ENCODE measurements at places on chromosomes 7 and 10.

GRCh38 chr10:122592161-122592560 is 31.6 kb downstream of the DMBT1 start:
- DNase-seq = no peak

GRCh38 chr7:139860090-139860775 is 31.2 kb downstream of the TBXAS1 start:
- no peak for DNase-seq

- no peak for DNase-seq
Observed at GRCh38 chr7:120799147-120799546, 58.8 kb downstream of the TSPAN12 start.

DNA sequence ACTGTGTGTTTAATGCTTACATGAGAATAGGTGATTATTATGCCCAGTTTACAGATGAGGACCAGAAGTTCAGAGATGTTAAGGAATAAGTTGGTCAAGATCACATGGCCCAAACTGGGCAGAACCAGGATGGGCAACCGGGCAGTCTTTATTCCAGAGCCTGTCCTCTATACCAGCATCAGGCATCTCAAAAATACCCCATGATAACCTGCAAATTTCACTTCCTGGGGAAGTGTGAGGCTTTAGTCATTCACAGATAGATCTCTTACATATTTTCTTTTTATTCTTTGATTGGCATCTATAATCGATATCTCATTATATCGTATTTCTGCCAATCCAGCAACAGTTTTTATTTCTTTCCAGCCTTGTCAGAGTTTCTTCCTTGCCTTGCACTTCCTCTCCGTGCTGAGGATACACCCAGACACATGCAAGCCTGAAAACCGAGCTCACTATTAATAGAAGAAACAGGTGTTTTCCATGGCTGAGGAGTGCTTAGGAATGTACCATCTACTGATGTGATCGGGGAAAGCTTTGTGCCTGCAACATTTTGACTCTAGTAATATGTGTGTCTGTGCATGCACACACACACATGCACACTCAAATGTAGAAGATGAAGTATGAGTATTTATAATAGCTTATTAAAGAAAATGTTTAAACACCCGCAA is 82.4 kb downstream of the CREM start:
- DNase-seq = no peak

DNA sequence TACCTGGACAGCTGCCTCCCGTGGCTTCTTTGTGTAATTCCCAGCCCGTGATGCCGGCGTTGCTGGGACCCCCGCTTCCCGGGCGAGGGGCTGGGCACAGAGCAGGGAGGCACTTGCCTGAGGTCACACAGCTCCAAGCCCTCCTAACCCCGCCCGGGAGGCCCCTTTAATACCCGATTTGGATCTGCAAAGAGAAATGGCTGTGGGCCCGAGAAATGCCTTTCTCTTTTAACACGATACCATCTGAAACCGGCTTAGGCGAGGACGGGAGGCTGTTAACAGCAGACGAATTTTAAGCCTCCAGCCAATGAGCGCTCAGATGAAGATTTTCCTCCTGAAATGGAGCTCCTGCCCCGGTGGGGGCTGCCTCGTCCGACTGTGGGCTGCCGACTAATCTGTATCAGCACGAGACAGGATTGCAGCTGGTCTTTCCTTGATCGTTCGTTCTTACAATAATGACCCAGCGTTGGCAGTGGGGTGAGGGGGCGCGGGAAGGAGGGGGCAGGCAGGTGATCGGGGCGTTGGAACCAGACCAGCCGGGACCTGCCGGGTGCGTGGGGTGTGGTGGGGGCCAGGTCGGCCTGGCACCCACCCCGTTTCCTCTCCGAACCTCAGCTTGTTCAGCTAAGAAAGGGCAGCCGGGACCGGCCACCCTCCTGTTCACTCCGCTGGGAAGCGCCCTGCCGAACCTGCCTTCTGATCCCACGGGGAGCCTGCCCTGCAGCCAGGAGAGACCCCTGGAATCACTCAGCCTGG is 36.2 kb upstream of the FOXL3 start:
- DNase-seq = no peak

GRCh38 chr10:61063901-61064300 is 119.9 kb upstream of the RHOBTB1 start:
- no peak for DNase-seq

DNA sequence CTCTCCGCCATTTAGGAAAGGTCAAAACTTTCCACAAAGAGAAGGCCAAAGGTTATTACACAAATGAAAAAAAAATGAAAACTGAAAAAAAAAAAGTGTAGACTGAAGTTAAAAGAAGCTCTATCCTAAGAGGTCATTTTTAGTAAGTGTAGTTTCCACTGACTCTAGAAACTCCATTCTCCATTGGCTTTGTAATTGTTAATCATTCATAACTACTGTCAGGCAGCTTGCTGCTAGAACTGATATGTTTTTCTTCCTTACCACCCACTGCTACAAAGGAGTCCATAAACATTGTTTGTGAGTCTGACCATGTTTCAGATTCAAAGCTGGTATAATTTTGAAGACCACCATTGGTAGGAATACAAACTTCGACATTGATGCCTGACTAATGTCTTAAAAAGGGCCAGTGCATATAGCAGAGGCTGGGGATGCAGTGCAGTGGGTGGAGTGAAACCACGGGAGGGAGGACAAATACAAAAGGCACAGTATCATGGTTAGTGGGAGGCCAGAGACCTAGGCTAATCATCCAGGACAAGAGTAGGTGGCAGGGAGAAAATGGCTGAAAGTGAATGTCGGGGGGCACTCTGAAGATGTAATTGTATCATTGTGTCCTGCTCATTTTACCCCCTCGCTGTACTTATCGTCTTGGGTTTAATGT is 16.9 kb upstream of the DYNC1I1 start:
- no peak for DNase-seq

DNA sequence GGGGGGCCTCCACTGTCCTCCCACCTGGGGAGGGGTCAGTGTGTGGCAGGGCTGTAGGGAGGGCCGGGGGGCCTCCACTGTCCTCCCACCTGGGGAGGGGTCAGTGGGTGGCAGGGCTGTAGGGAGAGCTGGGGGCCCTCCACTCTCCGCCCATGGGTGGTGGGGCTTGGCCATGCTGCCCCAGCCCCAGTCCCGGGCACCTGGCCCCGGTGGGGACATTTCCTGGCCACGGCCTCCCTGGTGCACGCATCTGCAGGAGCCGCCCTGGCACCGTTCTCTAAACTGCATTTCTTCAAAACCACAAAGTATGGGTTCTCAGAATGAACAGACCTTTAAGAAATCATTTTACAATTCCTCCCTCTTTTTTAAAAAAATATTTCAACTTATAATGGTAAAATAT is 89.3 kb upstream of the PDGFA start:
- DNase-seq = no peak

GRCh38 chr7:40680657-40681056 is 545.9 kb downstream of the SUGCT start:
- DNase-seq = peak; percentile 40

GRCh38 chr10:31020209-31020608 is 11.5 kb downstream of the ZNF438 start:
- DNase-seq = no peak

- DNase-seq = no peak
Observed at GRCh38 chr10:44390585-44391072, 5.7 kb upstream of the CXCL12 start.

- no peak for DNase-seq
Observed at GRCh38 chr7:158111906-158112570, 475.6 kb downstream of the PTPRN2 start.

GRCh38 chr7:2803342-2803692 is 40.8 kb downstream of the GNA12 start:
- DNase-seq = no peak

- DNase-seq = no peak
Observed at GRCh38 chr7:18020138-18020715, 7.4 kb downstream of the PRPS1L1 start.

GRCh38 chr7:38448054-38448453 is 174.6 kb upstream of the TARP start:
- no peak for DNase-seq

GRCh38 chr7:65812281-65812680 is 60.6 kb upstream of the VKORC1L1 start:
- DNase-seq = no peak

GRCh38 chr7:128323459-128324367 is 20.0 kb downstream of the RBM28 start:
- no peak for DNase-seq

DNA sequence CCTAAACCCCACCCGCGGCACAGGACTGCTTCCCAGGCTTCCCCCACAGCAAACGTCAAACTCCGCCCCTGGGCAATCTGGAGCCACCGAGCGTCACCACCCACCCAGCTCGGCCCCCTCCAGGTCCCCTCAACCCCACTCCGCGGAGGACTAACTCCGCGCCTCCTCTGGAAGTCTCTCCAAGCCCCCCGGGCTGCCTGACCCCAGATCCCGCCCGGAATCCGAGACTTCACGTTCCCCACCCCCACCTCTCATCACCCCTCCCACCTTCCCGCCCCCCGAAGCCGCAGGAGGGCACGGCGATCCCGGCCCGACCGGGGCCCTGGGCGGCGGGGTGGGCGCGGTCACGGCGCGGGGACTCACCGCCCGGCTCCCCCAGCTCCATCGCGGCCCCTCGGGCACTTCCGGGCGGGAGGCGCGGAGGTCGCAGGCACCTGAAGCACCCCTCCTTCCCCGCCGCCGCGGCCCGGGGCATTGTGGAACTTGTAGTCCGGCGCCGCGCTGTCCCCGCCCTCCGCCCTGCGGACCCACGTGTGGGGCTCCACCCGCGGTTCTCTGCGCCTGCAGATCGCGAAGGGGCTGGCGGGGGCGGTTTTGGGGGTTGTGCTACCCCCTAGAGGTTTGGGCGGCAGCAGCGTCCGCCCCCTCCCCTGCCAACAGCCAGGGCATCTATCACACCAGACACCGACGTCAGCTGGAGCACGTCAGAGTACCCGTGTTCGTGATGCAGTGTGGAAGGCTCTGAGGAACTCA is at the start of gene TMUB1:
Gene TMUB1, minus strand, starts transcription at position 423 of the 753 bp plus-strand sequence. CDS start 930 bp downstream, outside the sequence.
- DNase-seq = peak; percentile 79

DNA sequence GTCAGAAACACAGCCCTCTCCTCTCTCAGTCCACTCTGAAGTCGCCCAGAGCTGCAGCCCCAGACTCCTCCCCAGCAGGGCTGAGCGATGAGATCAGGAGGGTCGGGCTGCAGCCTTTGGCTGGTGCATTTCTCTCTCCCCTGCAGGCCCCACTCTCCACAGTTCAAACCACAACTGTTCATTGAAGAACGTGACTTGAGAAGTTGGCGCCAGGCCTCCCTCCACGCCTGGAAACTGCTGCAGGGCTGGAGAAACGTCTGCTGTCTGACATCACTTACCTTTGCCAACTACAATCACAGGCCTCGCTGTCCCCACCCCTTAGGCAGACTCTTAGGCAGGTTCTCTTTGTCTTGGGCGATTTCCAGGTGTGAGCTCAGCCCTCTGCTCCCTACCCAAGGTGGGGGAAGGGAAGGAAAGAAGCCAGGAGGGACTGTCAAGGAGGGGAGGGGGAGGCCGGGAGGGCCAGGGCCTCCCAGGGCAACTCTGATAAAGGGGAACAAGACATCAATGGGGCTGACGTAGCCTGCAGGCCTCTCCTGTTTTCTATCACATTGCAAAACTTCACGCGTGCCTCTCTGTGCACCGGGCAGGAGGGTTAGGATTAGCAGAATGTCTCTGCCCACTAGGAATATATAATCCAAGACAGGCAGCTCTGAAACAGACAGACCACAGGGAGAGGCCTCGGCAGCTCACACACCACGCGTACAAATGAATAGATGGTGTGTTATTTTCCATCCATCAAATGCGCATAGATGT is 32.7 kb downstream of the CALML5 start:
- no peak for DNase-seq

- DNase-seq = no peak
Observed at GRCh38 chr7:98500764-98501163, 99.9 kb upstream of the BAIAP2L1 start.

- DNase-seq = no peak
Observed at GRCh38 chr7:24718431-24718831, 38.8 kb downstream of the GSDME start.

GRCh38 chr7:70259502-70259901 is 661.2 kb downstream of the AUTS2 start:
- DNase-seq = no peak

DNA sequence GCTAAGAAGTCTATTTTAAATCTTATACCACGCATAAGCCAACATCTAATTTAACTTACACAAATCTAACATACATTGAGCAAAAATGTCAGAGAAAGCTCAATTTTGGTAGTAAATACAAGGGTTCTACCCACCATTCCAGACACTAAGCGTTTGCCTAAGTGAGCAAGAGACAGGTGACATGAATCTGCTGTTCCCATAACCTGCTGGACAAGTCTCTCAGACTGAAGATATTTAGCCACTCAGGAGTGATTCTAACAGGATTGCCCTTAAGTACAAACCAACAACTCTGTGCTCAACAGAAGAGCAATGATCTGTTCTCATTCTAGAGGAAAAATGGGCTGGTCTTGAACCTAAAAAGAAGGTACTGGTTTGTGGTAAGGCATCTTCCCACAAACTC is 18.8 kb downstream of the EZH2 start:
- DNase-seq = no peak

DNA sequence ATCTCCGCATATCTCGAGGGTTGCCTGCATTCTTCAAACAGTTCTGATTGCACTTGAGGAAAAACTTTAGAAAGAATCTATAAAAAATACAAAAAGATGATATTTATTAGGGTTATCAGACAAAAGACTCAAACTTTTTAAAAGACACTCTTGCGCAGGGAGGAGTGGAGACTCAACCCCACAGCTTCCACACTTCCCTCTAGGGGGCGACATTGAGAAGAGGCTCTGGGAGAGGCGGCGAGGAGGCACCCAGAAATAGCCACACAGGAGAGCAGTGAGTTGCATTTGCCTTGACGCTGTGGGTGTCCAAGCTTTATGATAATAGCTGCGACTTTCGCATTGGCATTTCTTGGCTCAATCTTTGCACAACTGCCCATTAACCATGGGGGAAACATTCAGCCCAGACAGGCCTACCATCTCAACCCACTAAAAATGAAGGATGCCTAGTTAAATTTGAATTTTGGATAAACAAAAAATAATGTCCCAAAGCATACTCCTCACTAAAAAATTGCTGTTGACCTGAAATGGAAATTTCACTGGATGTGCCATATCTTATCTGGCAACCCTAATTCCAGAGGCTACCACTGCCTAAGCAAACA is 86.2 kb downstream of the EBF3 start:
- DNase-seq = no peak

DNA sequence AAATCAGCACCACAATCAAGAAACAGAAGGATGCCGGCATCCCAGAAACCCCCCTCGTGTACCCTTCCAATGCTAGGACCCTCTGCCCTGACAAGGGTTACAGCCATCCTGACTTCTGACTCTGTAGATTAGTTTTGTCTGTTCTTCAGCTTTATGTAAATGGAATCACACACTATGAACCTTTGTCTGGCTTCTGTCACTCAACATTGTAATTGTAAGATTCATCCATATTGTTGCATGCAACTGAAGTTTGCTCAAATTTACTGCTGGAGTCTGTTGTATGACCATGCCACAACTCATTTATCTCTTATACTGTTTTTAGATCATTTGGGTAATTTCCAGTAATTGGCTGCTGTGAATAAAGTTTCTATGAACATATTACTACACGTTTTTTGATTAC is 8.4 kb downstream of the IKZF5 start:
- DNase-seq = no peak

- DNase-seq = no peak
Observed at GRCh38 chr10:15201589-15202300, 33.3 kb upstream of the NMT2 start.

Data from MM.1S (cell line).